ENCODE measurements at places on chromosomes 12 and 14.
A peak's percentile ranks its signal among the peaks of the same experiment; 100 is the strongest.

DNA sequence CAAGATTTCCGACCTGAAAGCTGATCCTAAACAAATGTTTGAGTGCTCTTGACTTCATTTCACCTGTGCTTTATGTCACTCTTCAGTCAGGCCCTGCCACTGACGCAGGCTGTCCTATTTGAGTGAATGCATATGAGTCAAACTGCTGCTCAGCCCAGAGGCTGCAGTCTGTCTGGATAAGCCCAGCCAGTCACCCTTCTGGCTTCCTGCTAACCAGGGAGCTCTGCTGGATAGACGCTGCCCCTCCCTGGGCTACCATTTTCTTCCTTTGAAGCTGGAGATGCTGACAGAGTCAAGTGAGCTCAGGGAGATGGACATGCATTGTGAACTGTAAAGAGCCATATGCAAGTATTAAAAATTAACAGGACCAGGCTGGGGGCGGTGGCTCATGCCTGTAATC lies 5.1 kb upstream of the TUNAR start:
- DNase-seq = no peak

GRCh38 chr14:100618763-100619320 lies 31.6 kb upstream of the BEGAIN start:
- no peak for DNase-seq

DNA sequence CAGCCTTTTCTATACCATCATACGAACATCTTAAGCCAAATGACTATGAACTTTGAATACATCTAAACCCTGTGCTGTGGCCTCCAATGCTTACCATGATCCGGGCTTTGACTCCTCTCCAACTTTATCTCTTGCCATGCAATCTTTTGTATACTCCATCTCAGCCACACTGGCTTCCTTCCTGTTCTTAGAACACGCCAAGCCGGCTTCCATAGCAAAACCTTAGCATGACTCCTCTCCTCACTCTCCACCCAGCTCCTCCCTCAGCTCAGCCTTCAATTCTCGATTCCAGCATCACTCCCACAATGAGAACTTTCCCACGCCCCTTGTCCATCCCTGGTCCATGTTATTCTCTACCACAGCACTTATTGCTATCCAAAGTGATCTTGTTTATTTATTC lies 228.3 kb downstream of the NTF3 start:
- DNase-seq = no peak

DNA sequence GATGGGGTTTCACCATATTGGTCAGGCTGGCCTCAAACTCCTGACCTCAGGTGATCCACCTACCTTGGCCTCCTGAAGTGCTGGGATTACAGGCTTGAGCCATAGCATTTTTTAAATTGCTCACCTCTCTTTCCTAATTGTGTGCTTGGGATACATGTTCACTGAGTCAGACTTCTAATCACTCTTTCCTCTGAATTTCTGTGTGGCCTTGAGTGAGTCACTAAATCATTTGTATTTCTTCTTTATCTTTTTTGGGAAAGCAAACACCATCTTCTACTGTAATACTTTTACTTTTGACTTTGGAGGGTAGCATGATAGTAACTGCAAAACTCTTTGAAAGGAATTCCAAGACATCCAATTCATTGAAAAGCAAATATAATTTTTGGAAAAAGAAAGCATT lies 60.8 kb downstream of the FLRT2 start:
- peak; percentile 77 for DNase-seq

DNA sequence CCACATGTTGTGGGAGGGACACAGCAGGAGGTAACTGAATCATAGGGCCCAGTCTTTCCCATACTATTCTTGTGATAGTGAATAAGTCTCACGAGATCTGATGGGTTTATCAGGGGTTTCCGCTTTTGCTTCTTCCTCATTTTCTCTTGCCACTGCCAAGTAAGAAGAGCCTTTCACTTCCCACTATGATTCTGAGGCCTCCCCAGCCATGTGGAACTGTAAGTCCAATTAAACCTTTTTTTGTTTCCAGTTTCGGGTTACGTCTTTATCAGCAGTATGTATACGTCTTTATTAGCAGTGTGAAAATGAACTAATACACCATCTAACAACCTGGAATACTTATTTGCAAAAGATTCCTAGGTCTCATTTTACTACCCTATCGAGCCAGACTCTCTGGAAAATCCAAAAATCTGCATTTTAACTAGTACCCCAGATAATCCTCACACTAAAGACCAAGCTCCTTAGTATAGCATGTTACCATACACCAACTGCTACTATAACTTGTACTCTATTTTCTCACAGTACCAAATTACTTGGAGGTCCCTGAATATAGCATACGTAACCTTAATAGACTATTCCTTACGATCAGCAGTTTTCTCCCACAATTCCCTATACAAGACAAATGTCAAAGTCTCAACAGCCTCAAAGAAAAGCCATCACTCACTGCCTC lies 11.5 kb downstream of the GTF2A1 start:
- DNase-seq = no peak

DNA sequence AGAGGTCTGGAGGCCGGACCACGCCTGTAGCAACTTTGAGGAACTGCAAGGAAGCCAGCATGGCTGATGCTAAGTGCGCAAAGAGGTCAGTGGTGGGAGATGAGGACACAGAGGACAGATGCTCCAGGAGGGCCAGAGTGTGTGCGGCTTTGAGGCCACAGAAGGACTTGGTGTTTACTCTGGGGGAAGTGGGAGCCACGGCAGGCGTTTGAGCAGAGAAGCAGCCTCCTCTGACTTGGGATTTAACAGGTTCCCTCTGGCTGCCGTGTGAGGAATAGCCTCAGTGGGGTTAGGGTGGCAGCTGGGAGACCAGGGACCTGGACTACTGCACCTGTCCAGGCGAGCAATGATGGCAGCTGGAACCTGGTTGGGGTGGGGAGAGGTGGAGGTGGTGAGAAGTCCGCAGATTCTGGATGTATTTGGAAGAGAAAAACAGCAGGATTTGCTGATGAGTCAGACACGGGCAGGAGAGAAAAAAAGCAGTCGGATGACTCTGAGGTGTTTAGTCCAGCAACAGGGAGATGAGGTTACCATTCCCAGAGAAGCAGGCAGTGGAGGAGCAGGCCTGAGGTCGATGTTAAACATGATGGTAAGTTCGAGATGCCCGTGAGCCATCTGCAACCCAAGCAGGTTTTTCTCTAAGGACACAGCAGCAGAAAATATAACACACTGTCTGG lies 143.5 kb downstream of the SCARB1 start:
- DNase-seq = peak; percentile 80

GRCh38 chr14:69088586-69088985 lies 64.3 kb downstream of the DCAF5 start:
- peak; percentile 81 for DNase-seq

DNA sequence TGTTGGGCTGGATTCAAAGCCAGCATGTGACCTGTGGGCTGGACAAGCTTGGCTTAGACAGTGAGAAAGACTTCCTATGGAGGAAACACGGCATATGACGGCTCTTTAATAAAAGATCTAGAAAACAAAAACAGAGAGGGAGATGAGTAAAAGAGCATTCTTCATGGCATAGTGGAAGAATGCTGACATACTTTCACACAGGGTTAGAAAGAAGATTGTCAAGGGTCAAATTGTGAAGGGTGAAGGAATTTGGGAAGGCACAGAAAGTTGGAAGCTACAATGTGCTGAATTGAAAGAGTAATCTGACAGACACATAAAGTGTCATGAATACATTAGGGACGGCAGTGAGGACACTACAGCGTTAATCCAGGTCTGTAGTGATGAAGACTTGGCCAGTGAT lies 63.4 kb downstream of the GALNT4 start:
- peak; percentile 56 for DNase-seq

DNA sequence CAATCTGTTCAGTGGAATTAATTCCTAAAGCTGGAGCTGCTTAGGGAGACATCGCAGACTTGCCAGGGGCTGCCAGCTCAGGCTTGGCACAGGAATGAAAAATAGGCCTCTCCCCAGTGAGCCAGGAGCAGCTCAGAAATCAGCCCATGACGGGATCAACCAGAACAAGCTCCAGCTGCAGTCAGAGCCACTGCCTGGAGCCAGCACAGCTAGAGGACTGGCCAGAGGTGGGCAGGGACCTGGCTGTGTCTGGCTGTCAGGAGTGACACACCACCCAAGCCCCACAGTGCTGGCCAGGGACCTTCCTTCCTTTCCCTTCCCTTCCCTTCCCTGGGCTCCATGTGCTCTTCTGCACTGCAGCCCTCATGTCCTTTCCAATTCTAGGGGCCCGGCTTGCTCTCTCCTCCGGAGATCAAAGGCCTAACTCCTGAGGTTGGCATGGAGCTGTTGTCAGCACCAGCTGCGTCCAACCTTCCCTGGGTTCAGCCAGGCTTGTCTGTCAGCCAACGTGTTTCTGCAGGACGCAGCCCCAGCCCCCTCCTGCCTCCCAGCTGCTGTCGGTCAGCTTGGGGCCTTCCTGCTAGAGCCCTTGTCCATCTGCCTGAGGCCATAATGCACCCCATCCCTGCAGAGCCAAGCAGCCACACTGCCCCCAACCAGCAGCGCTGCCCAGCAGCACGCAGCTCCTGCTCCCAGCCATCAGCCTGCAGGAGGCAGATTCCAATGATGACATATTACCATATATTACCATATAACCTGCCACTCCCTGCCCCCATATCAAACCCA lies 149.3 kb downstream of the CALM1 start:
- DNase-seq = no peak

DNA sequence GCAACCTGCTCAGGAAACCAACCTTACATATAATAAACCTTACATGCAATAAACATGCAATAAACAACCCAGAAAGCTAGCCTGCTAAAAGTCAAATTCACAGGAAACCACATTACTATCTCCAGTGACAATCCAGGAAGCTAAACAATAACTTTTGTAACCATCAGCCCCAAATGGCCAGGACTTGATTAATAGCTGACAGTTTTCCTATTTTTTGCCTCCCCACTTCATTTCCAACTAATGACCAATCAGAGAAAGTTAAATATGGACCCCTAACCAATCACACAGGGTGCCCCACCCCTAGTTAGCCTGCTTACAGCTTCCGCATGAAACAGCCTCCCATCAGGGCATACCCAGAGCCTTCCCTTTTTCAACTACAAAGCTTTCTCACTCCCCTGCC lies 152.2 kb upstream of the LMNTD1 start:
- DNase-seq = no peak

GRCh38 chr12:115528466-115528865 lies 749.0 kb downstream of the MED13L start:
- peak; percentile 45 for DNase-seq

Data from iris pigment epithelial cell (primary cell).